Activated naive CD4-positive, alpha-beta T cell treated with anti-CD3 and anti-CD28 coated beads for 36 hours (primary cell): ENCODE measurements at places on chromosomes 13 and 19. TPM values are rescaled to one million over a fixed set of nuclear protein-coding genes. Genes with fewer than 3 reads are reported as not detected.

DNA sequence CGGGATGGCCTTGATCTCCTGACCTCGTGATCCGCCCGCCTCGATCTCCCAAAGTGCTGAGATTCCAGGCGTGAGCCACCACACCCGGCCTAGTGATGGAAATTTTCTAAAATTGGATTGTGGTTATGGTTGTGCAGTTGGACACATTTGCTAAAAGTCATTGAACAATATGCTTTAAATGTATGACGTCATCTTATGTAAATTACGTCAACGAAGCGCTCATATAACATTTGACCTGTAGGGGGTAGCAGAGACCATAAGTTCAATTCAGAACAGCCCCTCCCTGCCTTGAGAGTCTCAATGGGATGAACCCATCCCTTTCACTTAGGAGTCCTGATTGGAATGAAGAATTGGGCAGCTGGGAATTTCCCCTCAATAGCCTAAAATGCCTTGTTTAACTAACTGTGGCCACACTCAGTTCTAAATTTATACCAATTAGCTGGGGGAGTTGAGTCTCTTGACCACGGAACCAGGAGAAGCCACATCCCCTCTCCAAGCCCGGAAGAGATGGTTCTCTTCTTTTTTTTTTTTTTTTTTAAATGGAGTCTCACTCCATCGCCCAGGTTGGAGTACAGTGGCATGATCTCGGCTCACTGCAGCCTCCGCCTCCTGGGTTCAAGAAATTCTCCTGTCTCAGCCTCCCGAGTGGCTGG lies 15.2 kb upstream of the TLE6 start:
- DNase-seq: peak; percentile 58

- no peak for DNase-seq
These were observed 449.5 kb downstream of the LIG4 start for GRCh38 chr13:107765724-107766401.

DNA sequence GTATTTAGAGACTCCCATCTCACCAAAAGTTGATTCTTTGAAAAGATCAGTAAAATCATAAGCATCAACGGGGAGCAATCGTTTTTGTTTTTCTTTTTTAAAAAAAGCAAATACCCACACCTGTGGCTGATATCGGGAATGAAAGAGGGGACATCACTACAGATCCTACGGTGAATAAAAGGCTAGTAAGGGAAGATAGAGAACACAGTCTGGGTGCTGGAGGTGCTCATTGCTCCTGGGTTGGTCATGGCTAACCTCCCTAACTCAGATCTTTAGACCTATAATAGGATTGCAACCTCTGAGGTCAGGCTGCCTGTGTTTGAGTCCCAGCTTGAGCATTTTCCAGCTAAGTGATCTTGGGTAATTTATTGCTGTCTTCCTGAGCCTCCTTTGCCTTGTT lies 1.1 kb downstream of the EHD2 start:
- DNase-seq: no peak

DNA sequence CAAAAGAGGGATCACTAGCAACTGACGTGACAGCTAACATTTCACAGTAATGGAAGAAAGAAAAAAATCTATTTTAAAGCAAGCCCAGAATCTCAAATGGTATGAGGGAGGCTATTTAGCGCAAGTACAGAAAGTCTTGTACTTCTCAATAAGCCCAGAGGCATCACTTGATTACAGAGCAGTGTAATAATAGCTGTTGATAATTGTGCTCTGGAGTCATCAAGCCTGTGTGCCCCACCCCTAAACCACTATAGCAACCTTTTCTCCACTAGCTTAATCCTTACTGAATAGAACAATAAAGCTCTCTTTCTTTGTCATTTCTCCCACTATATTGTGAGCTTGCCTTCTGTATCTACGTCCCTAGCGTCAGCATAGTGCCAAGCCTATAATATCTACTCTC lies 56.6 kb downstream of the FREM2 start:
- no peak for DNase-seq

DNA sequence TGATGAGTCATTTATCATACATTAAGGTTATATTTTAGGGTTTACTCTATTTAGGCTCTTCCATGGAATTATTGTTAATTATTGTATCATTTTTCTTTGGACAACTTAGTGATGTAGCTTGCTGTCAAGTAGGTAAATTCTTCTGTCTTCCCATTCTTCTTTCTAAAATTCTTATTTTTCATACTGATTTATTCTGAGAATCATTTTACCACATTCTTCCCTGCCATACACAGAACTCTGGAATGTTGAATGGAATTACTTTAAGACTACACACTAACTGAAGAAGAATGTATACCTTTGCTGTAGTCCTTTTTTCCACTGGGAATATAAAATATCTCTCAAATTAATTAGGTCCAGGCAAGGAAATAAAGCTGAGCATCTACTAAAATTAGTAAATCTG lies 24.5 kb upstream of the SLC7A1 start:
- DNase-seq: no peak

DNA sequence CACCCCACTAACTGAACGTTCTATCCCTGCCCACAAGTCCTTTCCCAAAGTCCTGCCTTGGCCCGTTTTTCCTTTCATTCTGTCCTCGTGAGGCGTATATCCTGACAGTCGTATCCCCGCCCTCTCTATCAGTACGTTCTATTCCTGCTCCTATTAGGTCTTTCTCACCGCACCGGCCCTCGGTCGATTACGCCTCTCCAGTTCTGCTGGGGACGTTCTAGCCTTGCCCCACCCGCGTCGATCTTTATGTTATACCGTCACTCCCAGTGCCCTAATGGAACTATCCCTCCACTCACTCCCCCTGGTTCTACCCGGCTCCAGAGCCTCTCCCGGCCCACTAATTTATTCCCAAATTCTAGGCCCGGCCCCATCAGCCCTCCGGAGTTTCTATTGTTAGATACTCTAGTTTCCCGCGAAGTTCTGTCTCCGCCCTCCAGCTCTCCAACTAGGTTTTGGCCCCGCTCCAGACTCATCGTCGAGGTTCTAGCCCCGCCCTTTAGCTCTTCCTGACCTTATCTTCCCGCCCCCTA lies 2.0 kb downstream of the PLAUR start:
- peak; percentile 99 for DNase-seq

- DNase-seq: no peak
These were observed 1790.8 kb upstream of the PCDH20 start for GRCh38 chr13:63206461-63206860.

DNA sequence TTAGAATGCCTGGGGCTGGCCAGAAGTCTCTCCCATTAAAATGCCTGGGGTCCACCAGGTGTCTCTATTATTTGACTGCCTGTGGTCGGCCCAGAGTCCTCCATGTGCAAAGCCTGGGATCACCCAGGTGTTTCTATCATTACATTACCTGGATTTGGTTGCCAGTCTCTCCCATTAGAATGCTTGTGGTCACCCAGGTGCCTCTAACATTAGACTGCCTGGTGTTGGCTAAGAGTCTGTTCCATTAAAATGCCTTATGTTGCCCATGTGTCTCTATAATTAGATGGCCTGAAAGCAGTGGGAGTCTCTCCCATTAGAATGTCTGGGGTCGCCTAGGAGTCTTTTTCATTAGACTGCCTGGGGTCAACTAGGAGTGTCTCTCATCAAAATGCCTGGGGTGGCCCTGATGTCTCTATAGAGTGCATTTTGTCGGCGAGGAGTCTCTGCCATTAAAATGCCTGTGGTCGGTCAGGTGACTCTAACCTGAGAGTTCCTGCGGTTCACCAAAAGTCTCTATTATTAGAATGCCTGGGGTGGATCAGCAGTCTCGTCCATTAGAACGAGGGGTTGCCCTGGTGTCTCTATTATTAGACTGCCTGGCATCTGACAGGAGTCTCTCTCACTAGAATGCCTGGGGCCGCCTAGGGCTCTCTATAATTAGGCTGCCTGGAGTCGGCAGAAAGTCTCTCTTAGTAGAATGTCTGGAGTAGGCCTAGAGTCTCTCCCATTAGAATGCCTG lies 1540.5 kb downstream of the UQCRFS1 start:
- no peak for DNase-seq

DNA sequence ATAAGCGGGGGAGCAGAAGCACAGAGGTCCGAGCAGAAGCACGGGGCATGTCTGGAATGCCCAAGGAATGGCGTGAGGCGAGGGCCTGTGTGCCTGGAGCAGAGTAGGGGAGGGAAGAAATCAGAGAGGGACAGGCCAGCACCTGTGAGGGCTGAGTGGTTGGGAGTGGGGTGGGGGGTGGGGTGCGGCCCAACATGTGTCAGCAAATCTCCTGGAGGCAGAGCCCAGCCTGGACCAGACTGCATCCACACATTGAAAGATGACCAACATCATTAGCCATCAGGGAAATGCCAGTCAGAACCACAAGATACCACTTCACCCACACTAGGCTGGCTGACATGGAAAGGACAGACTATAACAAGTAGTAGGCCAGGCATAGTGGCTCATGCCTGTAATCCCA lies 11.2 kb downstream of the CLASRP start:
- DNase-seq: no peak

- DNase-seq: no peak
These were observed 46.3 kb downstream of the SOX21 start for GRCh38 chr13:94666065-94666464.

- no peak for DNase-seq
These were observed 26.3 kb upstream of the ZNF492 start for GRCh38 chr19:22607653-22608430.

- DNase-seq: no peak
These were observed 189.9 kb upstream of the UFM1 start for GRCh38 chr13:38159710-38160109.

DNA sequence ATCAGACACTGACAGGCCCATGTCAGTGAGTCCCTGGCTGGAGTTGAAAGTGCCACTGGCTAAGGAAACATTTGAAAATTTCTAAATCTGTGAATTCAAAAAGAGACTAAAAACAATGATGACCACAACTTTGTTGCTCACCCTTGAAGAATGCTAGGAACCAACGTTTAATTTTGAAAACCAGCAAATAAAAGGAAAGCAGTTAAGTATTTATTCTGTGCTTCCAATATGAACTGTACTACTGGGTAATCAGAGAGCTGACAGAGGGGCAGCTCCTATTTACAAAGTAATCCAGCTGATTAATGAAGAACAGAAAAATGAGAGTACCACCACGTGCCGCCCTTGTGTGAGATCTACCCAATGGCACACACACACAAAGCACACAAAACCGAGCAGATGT lies 44.7 kb upstream of the LATS2 start:
- no peak for DNase-seq

DNA sequence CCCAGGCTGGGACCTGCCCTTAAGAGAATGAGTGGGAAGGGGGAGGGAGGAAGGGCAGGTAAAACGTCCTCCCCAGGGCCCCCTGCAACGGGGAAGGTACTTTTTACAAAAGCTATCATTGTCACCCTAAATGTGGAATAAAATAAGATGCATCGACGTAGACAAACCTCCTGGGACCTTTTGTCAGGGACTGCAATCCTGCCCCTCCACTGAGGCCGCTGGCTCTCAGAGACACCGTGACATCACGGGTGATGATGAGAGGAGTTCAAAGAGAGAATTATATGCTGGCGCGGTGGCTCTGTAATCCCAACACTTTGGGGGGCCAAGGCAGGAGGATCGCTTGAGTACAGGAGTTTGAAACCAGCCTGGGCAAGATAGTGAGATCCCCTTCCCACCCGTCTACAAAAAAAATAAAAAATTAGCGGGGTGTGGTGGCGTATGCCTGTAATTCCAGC lies 1.8 kb upstream of the MYBPC2 start:
- no peak for DNase-seq

SLAIN1 gene
- 21.7 TPM for total RNA-seq

CBLC gene
- total RNA-seq: not detected

PNPLA6 gene
- 75.5 TPM for total RNA-seq

TEX101 gene
- not detected for total RNA-seq

ZNF653 gene
- 6.8 TPM for total RNA-seq
